ENCODE measurements at places on chromosomes 6 and 20.

GRCh38 chr6:138275976-138276375 lies 57.7 kb upstream of the PBOV1 start:
- no peak for DNase-seq

DNA sequence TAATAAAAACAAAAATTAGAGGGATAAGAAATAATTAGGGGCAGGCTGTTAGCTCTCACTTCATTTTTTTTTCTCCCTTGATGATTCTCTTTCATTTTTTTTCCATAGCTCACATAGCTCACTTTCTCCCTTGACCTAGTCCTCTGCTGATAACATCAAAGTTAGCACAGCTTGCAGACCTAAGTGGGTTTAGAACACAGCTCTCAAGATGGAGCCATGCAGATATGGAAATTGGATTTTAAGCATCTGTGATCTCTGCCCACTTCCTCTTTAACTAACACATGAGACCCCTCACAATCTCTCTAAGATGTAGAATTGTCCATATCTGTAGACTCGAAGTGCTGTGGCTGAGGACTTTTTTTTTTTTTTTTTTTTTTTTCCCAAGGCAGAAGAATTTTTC lies 257.1 kb downstream of the SOX4 start:
- DNase-seq: no peak

- no peak for DNase-seq
Measured at GRCh38 chr20:25221592-25222460, 26.1 kb upstream of the PYGB start.

GRCh38 chr20:19074828-19075516 lies 137.5 kb upstream of the SLC24A3 start:
- no peak for DNase-seq
